ENCODE measurements at places on chromosomes 7 and 10. TPM values are rescaled to one million over a fixed set of nuclear protein-coding genes. Genes with fewer than 3 reads are reported as not detected.

Gene TM9SF3
- total RNA-seq = 115 TPM

Gene GPR85
- 6.1 TPM for total RNA-seq

Gene ESYT2
- total RNA-seq = 127 TPM

Gene SLC26A5
- 0.33 TPM for total RNA-seq

Gene CALHM3
- total RNA-seq = not detected

Gene RPEL1
- total RNA-seq = not detected

Gene STOX1
- total RNA-seq = 2.9 TPM

- H3K36me3 ChIP-seq = no peaks in the 10 kb centered on the region
- no peak for DNase-seq
- H3K4me3 ChIP-seq = no peak overlapping the region
- H3K4me1 ChIP-seq = no peaks in the 10 kb centered on the region
Observed at GRCh38 chr10:16843252-16843870, 26.1 kb upstream of the RSU1 start.

DNA sequence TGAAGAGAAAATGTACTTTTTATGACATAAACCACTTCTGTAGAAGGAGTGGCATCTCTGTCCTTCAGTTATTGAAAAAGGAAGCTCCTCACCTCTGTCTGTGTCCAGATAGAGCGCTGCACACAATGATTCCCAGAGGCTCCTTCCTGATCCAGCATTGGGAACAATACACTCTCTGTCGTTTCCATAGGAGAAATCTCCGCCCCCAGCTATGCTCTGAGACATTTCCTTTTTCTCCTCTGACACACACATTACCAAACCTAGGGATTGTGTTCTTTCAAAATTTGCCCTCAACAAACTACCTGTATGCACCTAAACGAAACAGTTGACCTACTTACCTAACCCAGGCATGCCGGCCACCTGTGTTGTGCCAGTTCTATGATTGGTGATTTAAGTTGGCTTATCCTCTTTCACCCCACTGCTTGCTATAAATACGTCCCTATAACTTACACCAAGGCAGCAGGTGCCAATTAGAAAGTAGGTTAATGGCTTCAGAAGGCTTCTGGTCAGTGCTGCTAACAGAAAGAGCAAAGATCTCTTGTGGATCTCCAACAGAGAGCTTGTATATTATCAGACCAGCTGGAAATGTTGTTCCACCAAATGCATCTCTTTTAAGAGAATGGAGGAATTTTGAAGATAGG lies 140.1 kb upstream of the JCAD start:
- no peak for DNase-seq
- no peak overlapping the region for H3K4me3 ChIP-seq
- no peaks in the 10 kb centered on the region for H3K4me1 ChIP-seq

GRCh38 chr10:44724415-44725174 lies 186.5 kb upstream of the TMEM72 start:
- H3K4me1 ChIP-seq = no peaks in the 10 kb centered on the region
- H3K36me3 ChIP-seq = no peaks in the 10 kb centered on the region
- H3K27ac ChIP-seq = no peak overlapping the region
- H3K4me3 ChIP-seq = no peak overlapping the region
- H3K27me3 ChIP-seq = no peaks in the 10 kb centered on the region

- DNase-seq = no peak
- H3K4me3 ChIP-seq = no peak overlapping the region
- H3K27ac ChIP-seq = no peak overlapping the region
- H3K27me3 ChIP-seq = no peaks in the 10 kb centered on the region
- H3K36me3 ChIP-seq = no peaks in the 10 kb centered on the region
Observed at GRCh38 chr7:53351681-53352080, 316.2 kb downstream of the POM121L12 start.

- no peak overlapping the region for H3K27ac ChIP-seq
- no peaks in the 10 kb centered on the region for H3K27me3 ChIP-seq
- no peaks in the 10 kb centered on the region for H3K4me1 ChIP-seq
- DNase-seq = no peak
- no peak overlapping the region for H3K4me3 ChIP-seq
Observed at GRCh38 chr7:28774261-28774988, 183.7 kb downstream of the TRIL start.

DNA sequence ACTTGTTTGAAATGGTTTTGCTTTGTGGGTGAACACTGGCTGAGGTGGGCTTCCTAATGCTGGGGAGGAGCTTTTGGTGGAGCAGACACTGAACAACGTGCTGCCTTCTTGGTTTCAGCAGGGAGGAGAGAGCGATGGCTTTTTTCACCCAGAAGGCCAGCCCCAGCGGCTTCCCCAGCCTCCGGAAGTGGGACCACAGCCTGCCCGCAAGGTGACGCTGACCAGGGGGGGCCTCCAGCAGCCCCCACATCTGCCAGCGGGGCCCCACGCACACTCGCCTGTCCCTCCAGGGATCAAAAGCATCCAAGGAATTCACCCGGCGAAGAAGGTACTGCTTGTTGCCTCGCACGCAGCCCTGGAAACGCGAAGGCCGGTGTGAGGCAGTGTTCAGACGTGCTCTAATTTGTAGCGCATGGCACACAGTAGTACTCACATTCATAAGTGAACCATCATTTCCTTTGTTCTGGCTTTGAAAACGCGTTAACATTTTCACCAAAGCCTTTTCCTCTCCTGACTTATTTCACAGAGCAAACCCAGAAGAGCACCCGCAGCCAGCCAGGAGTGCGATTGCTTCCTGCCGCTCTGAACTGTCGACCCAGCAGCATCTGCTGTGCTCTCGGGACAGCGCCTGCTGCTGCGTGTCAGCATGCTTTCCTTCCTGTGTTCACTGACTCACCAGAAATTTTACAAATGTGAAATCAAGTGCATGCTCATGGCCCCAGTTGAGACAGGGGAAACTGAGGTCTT lies 48.4 kb downstream of the SHH start:
- DNase-seq = no peak
- H3K27me3 ChIP-seq = no peaks in the 10 kb centered on the region
- H3K4me1 ChIP-seq = no peaks in the 10 kb centered on the region
- no peak overlapping the region for H3K4me3 ChIP-seq
- H3K36me3 ChIP-seq = peaks cover 39% of the 10 kb centered on the region

DNA sequence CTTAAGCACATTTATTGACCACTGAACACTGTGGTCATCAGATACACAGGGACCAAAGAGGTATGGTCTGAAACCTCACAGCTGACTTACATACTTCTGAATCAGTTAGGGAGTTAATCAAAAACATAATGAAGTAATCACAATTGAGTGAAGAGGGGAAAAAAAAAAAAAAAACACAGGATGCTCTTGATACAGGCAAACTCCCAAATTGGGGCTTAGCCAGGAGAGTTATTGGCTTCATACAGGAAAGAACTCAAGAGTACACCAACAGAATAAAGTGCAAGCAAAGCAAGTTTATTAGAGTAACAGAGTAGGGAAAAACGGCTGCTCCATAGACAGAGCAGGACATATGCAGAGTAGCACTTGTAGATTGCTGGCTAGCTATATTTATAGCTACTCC lies 917.0 kb downstream of the CNTNAP2 start:
- no peak overlapping the region for H3K4me3 ChIP-seq
- no peaks in the 10 kb centered on the region for H3K36me3 ChIP-seq
- H3K27me3 ChIP-seq = no peaks in the 10 kb centered on the region
- no peak overlapping the region for H3K27ac ChIP-seq

GRCh38 chr7:30665043-30665442 lies 17.2 kb downstream of the CRHR2 start:
- DNase-seq = no peak
- no peaks in the 10 kb centered on the region for H3K27me3 ChIP-seq
- no peaks in the 10 kb centered on the region for H3K36me3 ChIP-seq
- no peak overlapping the region for H3K4me3 ChIP-seq

DNA sequence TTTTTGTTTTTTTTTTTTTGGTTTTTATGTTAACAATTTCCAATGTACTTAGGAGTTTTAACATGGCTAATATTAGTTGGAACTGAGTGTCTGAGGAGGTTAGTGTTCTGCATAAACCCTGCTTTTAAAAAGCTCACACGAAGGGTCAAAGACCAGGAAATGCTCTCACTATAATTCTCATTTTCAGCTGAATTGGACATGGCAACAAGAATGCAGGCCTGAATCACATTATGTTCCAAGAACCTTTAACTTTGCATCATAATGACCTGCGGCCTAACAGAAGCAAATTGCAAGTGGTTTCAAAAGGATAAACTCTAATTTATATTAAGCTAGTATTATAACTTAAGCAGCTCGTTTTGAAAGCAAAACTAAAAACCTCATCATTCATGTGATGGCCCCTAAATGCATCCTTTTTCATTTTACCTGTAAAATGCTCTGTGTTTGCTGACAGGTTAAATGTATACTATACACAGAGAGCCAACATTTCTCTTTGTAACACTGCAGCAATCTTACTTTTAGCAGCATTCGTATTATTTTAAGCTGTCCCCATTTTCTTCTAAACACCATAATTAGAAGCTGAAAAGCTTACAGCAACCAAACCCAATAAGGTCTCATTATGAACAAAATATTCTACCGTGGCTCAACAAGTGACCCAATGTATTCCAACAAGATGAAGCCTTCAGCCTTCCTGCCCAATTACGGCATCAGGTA lies 242.8 kb upstream of the SP4 start:
- no peak for DNase-seq
- no peaks in the 10 kb centered on the region for H3K36me3 ChIP-seq
- no peak overlapping the region for H3K27ac ChIP-seq
- no peaks in the 10 kb centered on the region for H3K4me1 ChIP-seq

- no peak for DNase-seq
- peaks cover 29% of the 10 kb centered on the region for H3K4me1 ChIP-seq
- H3K36me3 ChIP-seq = no peaks in the 10 kb centered on the region
- H3K27me3 ChIP-seq = no peaks in the 10 kb centered on the region
Observed at GRCh38 chr10:119505588-119506315, 36.8 kb downstream of the RGS10 start.

GRCh38 chr10:121171825-121172787 lies 320.9 kb downstream of the WDR11 start:
- no peak for DNase-seq
- H3K4me3 ChIP-seq = no peak overlapping the region
- no peaks in the 10 kb centered on the region for H3K36me3 ChIP-seq

DNA sequence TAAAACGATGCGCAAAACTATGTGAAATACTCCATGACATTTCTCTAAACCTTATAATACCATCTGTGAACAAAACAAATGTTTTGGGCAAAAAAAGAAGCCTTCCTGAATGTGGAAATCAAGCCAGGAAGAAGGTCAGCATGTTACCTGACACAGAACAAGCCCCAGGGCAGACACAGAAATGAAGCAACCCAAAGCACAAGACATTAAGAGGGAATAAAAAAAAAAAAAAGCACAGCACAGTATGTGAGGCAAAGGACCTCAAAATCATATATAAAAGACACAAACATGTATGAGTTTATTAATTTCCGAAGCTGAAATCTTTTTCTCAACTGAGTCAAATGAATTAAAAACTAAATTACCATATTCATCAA lies 161.8 kb downstream of the SKIDA1 start:
- H3K4me3 ChIP-seq = no peak overlapping the region
- H3K27ac ChIP-seq = peak overlapping the region; percentile 12
- no peak for DNase-seq
- no peaks in the 10 kb centered on the region for H3K27me3 ChIP-seq
- no peaks in the 10 kb centered on the region for H3K36me3 ChIP-seq
- no peaks in the 10 kb centered on the region for H3K4me1 ChIP-seq

DNA sequence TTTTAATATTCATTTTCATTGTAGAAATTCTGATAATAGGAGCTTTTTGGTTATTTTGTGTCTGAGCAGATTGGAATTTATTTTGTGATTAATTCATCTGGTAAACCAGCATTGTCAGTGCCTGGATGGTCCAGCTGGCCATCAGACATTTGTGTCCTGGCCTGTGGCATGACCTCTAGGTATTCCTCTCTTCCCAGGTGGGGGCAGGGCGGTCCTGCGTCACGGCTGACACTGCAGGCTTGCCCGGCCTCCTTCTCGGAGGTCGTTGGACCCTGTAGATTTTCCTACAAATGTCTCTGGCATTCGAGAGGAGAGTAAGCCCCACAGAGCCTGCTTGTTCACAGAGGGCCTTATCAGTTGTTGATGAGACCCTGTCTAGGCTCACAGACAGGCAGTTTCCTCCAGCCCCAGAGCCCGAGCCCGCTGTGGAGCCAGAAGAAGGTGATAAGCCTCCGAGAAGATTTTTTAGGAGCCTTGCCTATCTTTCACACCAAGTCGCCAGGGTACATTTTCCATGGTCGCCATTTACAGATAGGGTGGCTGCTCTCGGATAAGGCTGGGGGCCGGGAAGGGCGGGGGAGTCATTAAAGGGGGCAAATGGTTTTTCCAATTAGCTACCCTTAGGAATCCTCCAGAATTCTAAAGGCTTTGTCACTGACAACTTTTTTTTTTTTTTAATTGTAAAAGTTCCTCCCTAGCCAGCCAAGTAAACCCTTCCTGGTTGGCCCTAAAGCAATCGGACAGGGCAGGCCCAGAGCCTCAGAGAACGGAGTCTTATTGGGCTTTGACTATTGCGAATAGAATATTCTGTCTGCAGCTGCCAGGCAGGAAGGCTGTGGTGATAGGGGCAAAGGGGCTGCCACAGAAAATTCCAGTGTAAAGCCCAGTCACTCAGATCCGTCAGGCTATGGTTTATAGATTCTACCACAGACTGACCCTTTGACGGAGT lies 78.1 kb upstream of the TBX20 start:
- H3K36me3 ChIP-seq = no peaks in the 10 kb centered on the region
- no peaks in the 10 kb centered on the region for H3K27me3 ChIP-seq
- no peaks in the 10 kb centered on the region for H3K4me1 ChIP-seq
- no peak for DNase-seq
- H3K4me3 ChIP-seq = no peak overlapping the region

GRCh38 chr10:27447540-27447939 lies 56.6 kb upstream of the RAB18 start:
- H3K27ac ChIP-seq = no peak overlapping the region
- H3K27me3 ChIP-seq = no peaks in the 10 kb centered on the region
- H3K4me1 ChIP-seq = no peaks in the 10 kb centered on the region
- DNase-seq = no peak

DNA sequence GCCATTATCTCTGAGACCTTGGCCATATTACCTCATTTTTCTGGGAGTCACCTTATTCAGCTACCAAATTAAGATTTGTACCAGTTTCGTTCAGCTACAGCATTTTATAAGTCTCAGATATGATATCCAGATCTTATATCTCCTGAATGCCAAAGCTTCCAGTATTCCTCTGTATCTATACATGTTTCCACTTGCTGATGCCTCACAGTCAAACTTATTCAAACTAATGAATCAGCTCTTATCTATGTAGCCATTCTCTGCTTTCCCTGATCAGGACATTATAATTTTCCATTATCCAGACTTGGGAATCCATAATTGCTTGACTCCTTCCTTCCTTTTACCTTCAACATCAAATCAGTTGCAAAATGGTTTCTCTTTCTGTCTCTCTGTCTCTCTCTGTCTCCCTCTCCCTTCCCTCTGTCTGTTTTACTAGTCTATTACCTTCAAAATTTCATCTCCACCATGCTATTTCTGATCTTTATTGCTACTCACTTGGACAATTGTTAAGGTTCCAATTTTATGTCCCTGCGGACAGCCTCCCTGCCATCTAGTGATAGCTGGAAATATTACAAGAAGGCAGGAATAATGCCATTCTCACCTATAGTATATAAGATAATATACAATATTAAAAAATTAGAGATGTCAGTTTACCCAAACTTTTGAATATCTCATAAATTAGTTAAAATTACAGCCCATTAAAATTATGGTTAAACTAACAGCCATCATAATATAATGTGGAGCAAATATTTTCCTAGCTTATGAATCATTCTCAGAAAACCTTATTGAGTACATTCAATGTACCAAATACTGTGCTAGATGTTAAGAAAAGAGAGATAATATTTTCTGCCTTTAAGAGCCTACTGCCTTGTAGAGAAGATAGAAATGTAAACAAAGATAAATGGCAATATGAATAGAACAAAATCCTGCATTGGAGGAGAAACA lies 89.8 kb downstream of the PCLO start:
- no peak for DNase-seq
- no peaks in the 10 kb centered on the region for H3K4me1 ChIP-seq
- H3K27me3 ChIP-seq = no peaks in the 10 kb centered on the region
- no peak overlapping the region for H3K4me3 ChIP-seq

Data from sigmoid colon (tissue), 7 donors.